ENCODE measurements at places on chromosomes 5 and 9.

DNA sequence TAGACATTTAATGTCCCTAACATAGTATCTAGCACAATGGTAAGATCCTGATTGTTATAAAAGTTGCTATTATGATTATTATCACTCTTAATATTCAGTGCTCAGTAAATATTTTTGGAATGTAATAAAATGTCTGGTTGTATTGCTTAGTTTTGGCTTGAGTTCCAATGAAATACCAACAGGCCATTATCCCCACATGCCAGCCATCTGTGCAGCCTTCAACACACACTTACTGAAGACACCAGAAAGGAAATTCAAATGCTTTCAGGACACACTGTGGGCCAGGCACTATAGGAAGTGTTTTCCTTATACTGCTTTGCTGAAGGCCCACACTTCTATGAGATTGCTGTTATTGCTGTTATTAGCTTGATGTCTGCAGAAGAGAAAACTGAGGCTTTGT is 157.5 kb downstream of the TRIM32 start:
- DNase-seq: no peak

- DNase-seq: no peak
These were observed 21.4 kb downstream of the SEMA4D start for GRCh38 chr9:89476546-89476945.

GRCh38 chr9:16396389-16396788 is 474.1 kb downstream of the BNC2 start:
- no peak for DNase-seq

GRCh38 chr9:104293877-104294276 is 199.8 kb downstream of the SMC2 start:
- no peak for DNase-seq

DNA sequence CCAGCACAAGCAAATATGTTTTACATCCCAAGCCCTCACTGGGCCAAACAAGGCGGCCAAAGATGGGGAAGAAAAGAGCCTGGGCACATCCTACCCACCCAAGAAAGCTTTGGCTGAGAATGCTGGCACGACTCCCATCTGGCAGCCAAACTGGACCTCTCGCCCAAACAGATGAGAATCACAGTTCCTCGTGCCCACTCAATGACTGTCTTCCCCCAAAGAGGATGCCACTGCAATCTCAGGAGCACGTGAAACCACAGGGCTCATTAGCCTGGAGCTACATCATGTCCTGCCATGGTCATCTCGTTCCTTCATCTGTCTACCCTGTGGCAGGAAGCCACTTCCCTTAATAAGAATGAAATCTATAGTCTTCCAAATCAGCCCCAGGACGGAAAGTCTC is 536.8 kb downstream of the BNC2 start:
- no peak for DNase-seq

DNA sequence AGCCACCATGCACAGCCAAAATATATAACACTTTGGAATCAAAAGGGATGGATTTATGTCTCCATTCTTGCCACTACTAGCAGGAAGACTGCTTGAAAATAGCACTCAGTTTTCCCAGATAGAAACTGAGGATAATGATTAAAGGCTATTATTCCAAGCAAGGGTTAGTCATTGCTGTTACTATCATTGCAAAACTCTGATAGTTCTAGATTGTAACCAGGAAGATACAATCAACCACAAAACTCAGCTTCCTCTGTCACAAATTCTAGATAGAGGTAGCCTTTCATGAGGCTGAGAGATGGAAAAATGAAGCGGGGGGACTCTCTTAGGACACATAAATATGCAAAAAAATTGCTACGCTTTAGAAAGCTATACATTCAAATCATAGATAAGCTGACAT is 3.1 kb downstream of the ANXA1 start:
- DNase-seq: no peak

DNA sequence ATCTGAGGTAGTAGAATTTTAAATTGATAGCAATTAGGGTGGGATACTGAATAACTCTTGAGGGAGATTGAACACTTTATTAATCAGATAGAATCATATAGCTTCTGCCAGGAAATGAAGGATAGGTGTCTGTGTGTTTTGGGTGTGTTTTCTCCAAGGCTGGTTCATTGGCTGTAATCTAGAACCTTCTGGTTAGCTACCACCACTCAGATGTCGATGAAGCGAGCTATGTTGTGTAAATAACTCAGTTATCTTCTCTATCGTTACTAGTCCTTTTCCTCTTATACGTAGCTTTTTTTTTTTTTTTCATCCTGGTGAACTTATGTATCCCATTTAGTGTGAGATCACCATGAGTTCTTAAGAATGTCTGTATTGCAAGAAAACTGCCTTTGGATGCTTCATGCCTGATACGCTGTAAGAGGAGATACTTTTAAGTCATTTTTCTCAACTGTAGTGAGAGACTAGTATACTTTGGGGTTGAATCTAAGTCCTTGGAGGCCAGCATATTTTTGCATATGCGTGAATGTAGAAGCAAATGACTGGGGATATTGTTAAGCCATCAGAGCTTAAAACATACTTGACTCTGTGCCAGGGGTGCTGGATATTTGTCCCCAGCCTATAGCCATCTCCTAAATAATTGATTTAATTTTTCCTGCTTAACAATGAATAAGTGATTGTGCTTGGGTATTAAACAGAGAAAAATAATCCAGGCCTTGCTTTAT is 2.1 kb downstream of the TNFAIP8 start:
- peak; percentile 34 for DNase-seq

DNA sequence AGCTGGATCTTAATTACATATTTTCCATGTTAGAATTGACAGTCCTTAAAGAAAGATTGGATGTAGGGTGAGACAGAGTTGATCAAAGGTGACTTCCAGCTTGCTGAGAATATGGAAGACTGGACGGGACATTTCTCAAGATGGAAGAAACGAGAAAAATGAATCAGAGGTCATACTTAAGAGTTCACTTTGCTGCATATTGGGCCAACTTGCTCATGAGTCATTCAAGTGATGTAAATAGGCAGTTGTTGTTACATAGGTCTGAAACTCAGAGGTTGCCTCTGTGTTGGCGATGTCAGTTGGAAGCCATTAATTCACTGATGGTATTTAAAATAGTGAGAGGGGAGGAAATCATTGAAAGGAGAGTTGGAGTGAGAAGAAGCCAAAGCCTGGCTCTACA is 132.8 kb downstream of the CD180 start:
- no peak for DNase-seq

DNA sequence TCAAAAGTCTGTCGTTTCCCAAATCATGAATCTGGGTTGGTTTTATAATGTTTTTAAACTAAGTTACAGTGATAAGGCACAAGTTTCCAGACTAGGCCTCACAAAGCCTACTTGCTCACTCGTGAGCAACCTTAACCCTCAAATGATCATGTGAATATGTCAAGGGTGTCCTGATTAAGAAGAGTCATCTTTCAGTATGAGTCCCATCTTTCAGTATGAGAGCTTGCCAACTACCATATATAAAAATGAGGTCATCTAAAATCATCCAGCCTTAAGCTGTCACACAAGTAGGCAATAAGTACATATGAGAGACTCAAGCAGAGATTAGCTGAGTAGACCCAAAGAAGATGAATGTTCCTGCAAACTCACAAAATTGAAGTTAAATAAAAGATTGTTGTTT is 668.4 kb upstream of the FAM174A start:
- no peak for DNase-seq

GRCh38 chr9:27629425-27629824 is 56.1 kb upstream of the C9orf72 start:
- DNase-seq: no peak

DNA sequence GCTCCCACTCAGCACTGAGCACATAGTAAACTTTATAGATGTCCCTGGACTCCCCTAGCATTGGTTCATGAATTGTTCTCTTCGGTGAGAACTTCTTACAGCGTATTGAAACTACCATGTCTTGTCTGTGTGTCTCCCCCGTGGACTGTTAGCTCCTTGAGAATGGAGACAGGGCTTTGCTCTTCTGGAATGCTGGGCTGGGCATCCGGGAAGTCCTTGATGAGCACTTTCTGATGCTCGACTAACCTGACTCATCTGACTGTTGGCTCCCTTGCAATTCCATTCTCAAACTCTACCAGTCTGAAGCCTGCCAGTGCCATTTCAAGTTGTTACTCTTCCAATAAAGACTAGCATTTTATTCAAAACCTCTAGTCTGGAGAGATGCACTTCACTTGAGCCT is 15.0 kb upstream of the PFDN1 start:
- DNase-seq: no peak

DNA sequence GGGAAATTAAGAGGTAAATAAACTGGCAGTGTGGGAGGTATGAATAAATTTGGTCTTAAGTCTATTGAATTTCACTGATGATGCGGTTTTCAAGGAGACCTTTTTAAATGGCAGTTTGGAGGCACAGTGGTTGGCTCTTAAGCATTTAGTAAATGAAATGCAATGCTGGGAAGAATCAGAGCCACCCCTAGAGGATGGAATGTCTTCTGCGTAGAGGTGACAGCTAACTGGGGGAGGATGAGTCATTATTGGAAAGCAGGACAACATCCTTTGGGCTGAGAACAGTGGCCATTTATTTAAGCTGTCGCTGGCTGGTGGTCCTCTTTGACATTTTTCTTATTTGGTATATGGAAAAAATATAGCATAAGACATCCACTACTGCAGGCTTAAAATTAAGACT is 163.2 kb downstream of the SH3GL2 start:
- DNase-seq: no peak

DNA sequence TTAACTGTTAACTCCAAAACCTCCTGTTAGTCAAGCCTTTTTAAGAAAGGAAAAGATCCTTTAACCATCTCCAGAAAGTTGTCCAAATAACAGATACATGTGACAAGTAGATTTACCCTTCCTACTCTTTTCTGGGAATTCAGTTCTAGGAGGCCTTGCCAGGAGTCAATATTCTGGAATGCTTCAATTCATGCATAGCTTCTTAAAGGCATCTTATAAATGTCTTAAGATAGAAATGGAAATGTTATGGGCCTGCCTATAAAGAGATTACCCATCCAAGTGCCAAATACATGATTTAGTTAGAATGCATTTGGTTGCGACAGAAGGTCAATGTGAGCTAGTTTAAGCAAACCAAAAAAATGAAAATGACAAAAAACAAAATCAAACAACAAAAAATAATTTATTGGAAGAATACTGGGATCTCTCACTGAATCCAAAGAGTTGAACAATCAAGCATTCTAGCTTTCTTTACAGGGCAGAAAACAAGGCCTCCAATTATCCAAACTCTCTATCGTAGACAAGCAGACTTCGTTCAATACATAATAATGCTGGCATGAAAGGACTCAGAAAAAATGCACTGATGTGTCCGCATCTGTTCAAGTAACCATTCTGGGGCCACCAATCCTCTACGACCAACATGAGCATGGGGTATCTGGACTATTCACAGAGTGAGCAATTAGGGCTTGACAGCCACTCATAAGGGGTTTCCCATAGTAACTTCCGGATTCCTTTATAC is 188.6 kb downstream of the CTNND2 start:
- no peak for DNase-seq

DNA sequence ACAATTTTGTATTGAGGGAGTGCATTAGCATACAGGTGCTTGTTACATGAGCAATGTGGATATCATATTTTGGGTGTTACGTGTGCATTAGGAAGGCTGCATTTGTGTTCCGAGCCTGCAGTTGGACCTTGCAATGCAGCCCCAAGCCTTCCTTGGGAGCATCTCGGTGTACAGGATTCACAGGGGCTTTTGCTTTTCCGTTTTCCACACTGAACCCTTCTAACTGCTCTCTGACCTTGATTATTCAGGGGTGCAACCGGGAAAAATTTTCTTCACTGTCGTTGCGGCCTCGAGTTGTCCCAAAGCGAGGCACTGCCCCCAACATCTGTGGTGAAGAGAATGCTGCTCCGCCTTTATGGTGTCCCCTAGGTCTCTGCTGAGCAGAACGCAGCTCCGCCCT is 80.1 kb upstream of the PLEKHG4B start:
- no peak for DNase-seq

DNA sequence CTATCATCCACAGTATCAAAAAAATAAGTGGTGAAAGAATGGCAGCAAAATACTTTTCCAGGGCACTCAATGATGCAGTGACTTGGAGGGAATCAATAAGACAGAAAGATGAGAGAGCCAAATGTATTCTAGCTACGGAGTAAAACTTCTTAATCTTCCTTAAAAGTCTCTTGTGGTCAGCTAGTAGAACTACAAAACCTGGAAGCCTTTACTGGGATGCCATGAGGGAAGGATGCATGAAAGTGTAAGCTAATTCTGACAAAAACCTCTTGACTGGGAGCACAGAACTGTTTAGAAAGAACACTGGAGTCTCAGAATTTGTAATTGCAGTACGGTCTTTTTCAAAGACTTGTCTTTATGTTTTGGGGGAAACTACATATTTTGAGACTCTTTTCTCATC is 432.8 kb upstream of the PTPRD start:
- no peak for DNase-seq

DNA sequence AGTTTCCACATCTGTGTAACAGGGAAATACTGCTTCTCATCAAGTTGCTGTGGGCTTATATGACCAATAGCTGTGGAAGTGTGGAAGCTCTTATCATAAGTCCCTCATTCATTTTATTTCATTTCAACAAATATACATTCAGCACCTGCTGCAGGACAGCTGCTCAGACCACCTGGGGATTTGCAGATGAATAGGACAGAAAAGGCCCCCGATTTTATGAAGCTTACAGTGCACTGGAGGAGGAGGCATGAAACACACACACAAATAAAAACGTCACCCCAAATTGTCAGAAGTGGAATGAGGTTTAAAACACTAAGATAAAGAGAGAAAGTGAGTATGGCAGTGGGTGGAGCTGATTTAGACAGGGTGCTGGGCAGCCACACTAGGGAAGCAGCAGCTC is 107.2 kb downstream of the DRD1 start:
- no peak for DNase-seq

- DNase-seq: no peak
These were observed 28.8 kb upstream of the ELOVL7 start for GRCh38 chr5:60872892-60873291.

Data from NAMALWA (cell line).